ENCODE measurements at places on chromosomes 3 and 15.

DNA sequence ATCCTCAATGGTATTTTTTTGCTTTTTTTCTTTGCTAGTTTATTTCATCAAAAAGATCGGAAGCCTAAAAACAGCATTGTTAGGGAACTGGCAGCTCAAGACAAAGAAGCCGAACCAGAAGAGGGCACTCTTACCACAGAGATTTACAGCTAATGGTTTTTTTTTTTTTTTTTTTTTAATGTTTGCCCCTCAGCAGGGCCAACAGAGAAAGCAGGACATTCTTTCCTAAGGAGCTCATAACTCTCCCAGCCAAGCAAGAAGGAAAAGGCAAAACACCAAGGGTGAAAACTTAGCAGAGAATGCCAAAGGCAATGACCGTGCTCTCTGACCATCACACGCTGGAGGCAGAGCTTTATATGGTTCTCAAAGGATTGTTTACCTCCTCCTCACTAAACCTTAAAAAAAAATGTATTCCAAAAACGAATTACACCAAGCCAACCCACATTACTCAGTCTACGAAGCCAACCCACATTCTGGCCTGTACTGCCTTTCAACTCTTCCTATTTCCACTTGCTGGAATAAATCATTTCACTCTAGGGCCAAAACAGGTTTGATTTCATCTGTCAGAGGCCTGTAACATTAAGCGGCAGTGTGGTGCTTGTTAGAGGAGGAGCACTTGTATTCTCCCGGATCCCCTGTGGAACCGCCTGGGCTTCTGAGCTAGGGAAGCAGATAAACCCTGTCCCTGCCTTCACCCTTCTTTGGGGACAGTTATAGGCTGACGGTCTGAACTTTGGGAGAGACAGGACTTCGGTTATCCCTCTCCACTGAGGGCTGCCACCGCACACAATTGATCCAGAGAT is 35.6 kb upstream of the GYG1 start:
- no peak for DNase-seq

- DNase-seq: no peak
These were observed 147.3 kb upstream of the UBE2E2 start for GRCh38 chr3:23055733-23056376.

DNA sequence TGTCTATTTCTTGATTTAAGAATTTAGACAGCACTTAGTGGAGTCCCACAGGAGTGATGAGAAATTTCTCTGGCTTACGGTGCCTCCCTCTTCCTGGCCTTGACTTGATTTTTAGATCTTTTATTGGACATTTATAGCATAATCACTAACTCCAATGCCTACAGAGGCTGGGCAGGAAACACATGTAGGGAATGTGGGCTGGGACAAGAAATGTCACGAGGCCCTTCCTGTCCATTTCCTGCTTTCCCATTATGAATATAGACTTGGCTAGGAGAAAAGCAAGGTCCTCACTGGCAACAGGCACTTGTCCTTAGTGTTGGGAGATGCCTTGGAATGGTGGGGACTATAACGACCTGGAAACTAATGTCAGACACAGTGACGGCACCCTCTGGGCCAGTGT is 100.3 kb downstream of the MYLK start:
- no peak for DNase-seq

DNA sequence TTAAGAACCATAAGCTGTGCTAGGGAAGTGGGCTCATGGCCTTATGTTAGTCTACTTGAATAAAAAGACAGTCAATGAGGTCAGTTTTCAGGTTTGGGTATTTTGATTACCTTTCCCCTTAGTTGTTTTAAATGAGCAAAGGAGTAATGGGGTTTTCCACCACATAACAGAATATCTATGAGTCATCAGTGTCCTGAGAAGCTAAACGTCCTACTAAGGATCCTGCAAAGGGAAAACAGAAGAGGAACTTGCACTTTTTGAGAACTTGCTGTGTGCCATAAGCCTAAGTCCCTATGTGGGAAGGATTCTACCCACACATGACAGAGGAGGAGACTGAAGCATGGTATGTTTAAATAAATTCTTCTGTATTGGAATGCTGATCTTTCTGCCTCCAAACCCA is 292.8 kb upstream of the TMC3 start:
- DNase-seq: no peak

DNA sequence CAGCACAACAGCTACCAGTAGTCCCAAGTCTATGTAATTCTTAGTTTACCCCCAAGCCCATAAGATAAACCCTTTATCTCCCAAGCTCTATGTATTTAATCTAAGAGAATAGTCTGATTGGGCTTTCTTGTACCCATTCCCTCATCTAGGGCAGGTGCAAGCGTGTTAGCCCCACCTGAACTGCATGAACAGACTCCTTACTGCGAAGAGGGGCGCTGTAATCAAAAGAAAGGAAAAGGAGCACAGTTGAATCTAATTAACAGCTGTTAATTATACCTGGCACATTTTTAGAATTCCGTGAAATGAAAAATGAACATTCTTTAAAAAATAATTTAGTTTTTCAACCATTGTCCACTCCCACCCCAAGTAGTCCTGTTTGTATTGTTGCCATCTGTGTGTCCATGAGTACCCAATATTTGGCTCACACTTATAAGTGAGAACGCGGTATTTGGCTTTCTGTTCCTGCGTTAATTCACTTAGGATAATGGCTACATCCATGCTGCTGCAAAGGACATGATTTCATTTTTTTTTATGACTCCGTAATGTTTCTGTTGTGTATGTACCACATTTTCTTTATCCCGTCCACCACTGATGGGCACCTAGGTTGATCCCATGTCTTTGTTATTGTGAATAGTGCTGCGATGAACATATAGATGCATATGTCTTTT is 26.5 kb upstream of the NEDD4 start:
- no peak for DNase-seq
